Pancreas (tissue), 10 donors: ENCODE measurements at places on chromosomes 1 and 21. TPM values are rescaled to one million over a fixed set of nuclear protein-coding genes. Genes with fewer than 3 reads are reported as not detected.

Gene GORAB
- 4.5 TPM for total RNA-seq

Gene NES
- 3.9 TPM for total RNA-seq

Gene RCC2
- total RNA-seq: 12.8 TPM

GRCh38 chr1:96538883-96539282 lies 182.7 kb upstream of the PTBP2 start:
- DNase-seq: no peak

DNA sequence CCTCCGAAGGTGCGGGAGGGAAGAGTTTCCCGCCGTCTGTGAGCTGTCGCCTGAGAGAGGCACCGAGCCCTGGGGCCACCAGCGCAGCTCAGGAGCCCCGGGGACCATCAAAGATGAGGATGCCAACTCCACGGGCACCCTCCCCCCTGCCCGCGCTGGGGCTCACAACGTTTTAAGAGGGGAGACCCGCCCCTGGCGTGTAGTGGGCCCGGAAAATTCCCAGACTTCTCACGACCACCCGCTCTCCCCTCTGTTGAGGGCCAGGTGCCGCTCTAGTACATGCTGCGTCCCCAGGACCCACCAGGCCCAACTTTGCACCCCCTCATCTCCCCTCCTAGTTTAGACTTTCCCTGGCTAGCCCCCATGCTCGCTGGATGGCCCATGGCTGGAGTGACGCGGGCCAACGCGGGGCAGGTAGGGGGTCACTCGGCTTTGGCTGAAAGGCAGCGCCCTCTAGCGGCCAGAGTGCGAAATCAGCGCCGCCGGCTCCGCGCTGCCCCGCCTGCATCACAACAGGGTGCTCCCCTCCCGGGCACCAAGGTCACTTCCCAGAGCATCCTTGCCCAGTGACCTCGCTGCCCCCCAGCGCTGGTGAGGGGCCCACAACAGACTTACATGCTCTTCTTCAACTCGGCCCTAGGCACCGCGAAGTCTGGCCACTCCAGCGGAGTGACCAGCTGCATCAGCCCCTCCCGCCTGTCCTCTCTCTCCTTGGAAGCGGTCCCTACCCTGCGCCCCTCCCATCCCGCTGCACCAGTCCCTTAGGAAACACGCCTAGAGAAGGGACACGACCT lies 1.8 kb downstream of the CD160 start:
- DNase-seq: peak; percentile 58

DNA sequence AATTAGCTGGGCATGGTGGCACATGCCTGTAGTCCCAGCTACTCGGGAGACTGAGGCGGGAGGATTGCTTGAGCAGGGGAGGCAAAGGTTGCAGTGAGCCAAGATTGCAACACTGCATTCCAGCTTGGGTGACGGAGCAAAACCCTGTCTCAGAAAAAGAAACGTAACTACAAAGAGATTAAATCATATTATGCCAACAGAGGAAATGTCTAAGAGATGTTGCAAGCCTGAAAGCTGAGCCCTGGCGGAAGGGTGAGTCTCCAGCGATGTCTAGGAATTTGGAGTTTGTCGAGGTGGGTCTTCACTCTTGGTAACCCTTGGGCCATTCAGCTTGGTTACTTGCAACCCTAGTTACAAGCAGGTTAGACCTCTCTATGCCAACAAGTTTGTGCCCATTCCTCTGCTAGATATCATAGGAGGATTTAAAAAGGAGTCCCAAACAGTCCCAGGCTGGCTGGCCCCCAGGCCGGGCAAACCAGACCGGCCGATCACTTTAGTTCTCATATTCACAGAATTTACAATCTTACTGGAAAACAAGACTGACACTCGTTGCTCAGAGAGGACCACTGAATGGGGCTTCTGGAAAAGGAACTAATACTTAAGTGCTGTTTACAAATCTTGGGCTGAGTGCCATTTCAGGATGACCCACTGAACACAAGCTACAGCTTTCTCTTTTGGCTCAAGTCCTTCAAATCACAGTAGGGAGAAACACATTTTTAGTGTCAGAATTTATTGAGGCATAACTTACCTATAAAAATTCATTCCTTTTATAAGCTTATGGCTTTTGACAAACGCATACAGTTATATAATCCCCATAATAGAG lies 27.1 kb downstream of the SLC30A1 start:
- DNase-seq: no peak

- no peak for DNase-seq
Observed at GRCh38 chr1:99503276-99503747, 142.6 kb upstream of the PALMD start.

DNA sequence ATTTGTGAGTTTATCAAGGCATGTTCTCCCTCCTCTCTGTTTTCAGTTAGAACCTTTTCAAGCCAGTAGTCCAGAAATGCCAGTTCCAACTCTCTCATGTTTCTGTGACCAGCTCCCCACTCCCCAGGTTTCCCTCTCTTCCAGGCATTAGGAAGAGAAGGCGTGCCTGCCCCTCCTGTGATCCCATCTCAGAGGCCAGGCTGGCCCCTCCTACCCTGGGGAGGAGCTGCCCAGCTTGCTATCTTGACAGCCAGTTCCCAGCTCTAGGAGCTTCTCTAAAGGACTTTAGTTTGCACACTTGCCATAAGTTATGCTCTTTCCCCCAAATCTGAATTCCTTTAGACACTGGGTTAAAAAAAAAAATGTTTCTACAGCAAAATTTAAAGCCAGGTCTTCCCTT lies 8.9 kb downstream of the HYI start:
- DNase-seq: peak; percentile 39
